ENCODE measurements at places on chromosomes 6 and 20.
A peak's percentile ranks its signal among the peaks of the same experiment; 100 is the strongest.

- DNase-seq: no peak
Observed at GRCh38 chr6:11414176-11414963, 123.2 kb upstream of the TMEM170B start.

DNA sequence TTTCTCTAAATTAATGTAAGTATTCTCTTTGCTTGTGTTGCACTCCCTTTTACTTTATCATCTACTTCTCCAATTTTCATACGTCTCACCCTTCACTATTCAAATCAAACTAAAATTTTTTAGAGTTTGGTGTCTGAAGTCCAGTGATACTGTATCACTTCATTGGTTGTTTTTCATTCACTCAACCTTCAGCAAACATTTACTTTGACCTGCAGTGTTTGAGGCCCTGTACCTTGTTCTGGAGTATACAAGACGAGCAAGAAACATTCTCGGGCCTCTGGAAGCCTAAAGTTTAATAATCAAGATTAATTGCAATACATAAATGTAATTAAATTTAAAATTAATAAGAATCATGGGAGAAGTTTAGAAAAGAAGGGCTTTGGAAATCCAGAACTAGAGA, 64.6 kb downstream of the SCAF8 start:
- no peak for DNase-seq

DNA sequence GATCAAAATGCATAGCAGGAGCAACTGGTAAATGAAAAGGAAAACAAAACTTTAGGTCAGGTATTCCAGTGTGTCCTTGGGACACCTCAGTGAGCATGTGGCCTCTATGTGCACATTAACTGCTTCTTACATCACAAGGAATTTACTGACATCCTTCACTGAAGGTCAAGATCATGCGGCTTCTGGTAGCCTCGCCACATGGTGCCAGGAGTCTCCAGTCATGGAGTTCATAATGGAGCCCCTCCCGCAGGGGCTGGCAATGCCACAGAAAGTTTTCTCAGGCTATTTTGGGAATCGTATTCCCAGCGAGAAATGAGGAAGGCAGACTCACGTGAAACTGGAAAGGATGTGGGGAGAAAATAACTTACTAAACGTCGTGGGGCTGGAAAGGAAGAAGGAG, 19.7 kb upstream of the SLC22A3 start:
- DNase-seq: no peak

DNA sequence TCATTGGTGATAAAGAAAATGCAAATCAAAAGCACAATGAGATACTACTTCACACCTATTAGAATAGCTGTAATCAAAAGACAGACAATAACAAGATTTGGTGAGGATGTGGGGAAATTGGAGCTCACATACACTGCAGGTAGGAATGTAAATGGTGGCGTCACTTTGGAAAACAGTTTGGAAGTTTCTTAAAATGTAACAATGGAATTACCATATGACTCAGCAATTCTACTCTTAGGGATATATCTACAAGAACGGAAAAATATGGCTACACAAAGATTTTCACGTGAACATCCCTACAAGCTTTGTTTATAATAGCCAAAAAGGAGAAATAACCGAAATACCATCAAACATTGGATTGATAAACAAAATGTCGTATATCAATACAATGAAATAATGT, 270.4 kb downstream of the DOK5 start:
- DNase-seq: no peak

DNA sequence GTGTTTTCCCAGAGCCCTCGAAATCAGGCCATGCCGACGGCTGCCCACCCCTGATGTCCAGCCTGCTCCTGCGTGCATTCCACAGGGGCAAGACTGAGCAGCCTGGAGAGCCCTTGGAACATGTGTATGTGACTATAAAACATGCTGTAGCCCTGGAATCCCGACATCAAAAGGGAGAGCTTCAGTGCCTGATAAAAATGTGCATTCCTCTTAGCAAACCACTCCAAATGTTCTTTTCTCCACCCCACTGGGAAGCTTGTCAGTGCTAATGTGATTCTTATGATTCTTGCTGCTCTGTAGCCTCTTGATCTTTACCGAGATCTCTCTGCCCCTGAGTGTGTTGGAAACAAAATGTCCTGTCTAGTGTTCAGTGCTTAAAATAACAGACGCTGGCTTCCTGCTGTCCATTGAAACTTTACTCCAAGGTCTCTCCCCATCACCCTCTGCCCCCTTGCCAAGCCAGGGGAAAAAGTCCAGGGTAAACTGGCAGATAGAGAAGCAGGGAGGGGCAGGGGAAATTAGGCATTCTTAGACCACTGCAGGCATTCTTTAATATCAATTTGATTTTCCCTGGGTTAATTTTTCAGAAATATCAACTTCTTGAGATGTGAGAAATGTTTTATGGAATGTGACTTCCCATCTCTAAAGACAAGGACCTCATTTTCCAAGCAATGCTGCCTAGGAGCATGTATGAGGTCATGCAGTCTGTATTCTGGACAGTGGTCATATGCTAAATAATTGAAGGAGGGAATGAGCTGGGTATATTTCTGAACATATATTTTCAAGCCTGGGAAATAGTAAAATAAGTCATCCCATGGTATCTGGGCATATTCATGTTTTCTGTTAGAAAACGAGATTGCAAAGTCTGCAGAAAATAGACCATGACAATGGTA, 73.8 kb upstream of the ISM1 start:
- no peak for DNase-seq

- DNase-seq: no peak
Observed at GRCh38 chr20:39676241-39676640, 714.1 kb downstream of the DHX35 start.

DNA sequence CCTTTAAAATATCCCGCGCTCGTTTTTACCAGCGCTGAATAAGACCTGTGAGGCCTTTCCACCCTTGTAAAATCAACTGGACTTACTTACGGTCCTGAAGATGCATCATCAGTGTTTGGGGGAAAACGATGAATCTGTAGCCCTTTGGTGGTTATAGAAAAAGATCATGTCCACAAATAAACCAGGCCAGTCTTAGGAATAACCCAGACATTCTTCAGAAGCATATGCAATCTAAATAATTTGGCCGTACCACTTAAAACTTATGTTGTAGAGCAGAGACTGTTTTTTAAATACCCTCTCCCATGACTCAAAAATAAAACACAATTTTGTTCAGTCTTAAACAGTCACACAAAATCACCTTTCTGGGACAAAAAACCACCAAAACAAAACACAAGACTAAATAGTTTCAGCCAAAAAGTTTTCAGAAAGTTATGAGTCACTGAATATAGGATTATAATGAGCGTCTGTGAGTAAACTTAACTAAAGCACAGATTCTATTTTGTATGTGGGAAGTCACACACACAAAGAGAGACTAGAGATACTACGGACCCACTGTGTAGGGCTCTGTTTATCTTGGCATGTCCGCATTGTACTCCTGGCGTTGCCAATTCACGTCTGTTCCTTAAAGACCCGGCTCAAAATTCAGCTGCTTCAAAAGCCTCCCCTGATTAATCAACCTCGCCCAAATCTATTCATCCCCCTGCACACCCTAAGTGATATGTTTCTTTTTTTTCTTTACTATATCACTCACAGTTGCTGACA, 26.5 kb upstream of the SMOC2 start:
- DNase-seq: peak; percentile 22

DNA sequence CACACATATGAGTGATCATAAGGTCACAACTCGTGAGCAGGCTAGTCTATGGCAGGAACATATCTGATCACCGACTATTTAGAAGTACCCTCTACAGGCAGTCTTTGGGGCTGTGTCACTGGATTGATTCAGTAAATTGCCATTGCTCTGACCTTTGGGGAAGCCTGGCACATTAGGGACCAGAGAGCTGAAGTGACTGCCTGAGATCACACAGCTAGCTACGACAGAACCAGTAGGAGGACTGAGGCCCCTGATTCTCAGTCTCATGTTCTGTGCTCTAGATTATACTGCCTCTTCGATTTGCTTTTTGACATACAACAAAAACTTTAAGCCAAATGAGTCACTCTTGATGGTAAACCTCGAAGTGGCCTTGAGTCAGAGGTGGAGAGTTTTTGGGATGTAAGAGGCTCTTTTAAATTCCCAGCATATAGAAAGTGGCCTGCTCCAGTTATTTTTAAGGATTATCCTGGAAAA, 247.5 kb upstream of the SUPT3H start:
- DNase-seq: no peak

DNA sequence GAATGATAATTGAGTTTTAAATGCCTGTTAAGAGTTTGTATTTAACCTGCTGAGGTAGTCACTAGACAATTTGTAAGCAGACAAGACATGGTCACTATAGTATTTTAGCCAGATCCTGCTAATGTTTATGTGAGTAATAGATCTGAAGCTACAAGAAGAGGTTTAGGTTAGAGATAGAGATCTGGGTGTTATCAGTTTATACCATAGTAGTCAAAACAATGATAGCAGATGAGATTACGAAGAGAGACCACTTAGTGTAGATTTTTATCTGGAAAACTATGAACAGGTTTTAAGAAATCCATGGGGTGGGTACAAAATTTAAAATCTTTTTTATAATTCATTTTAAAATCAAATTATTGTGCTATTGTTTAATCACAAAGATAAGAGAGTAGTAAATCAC, 47.5 kb downstream of the PHIP start:
- no peak for DNase-seq

DNA sequence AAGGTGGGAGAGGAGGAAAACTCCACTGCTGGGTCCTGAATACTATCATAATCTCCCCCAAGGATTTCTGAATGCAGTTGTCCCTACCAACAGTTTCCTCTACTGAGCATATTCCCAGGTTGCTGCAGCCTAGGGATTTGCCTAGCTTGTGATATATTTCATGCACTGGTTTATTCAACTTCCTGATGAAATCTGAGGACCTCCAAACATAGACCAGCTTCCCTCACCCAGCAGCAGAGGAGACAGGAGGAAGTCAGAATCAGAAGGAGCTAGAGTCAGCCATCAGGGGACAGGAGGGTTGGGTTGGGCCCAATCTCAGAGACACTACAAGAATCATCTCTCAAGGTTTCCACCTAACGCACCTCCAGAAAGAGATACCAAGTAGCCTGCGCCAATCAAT, 138.4 kb upstream of the TOP1 start:
- DNase-seq: no peak

DNA sequence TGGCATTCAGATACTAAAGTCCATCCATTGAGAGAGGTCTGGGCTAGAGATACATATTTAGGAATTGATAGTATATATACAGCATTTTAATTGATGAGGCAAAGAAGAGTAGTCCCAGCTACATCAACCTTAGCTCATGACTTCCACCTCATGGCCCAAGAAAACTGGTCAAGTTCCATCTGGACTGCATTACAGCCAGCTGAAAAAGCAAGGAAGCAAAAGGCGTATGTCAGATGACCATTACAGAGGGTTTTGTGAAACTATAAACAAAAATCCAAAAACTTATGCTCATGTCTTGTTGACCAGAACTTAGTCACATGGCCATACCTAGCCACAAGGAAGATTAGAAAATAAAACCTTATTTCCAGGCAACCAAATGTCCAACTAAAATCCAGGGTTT, 46.8 kb upstream of the RNF146 start:
- no peak for DNase-seq

GRCh38 chr20:14332866-14333265, 4.5 kb downstream of the FLRT3 start:
- no peak for DNase-seq

- DNase-seq: no peak
Observed at GRCh38 chr6:75429061-75429703, 64.4 kb downstream of the FILIP1 start.

DNA sequence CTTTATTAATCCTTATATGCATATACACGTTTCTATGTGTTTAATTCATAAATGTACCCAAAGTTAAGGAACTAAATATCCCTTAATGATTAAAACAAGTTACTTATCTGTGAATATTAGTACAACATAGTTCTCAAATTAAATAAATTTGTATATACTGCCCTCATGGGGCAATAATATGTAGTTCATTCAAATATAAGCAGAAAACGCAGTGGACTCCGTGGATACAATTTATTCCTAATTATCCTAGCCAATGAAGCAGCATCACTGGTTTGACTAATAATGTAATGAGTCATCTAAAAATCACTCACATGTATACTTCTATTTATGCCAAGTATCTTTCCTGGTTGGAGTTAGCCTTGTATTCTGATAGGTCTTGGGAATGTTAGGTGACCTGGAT, 111.6 kb downstream of the TBC1D32 start:
- DNase-seq: no peak

- DNase-seq: no peak
Observed at GRCh38 chr20:64052987-64053840, 3.8 kb upstream of the SOX18 start.
